Activated CD4-positive, alpha-beta memory T cell treated with anti-CD3 and anti-CD28 coated beads, Interleukin-2, amount 10 ng/mL, durations not matched to agents 7 days and 5 days (primary cell): ENCODE measurements at places on chromosomes 3 and 15.

GRCh38 chr3:127746400-127747057 lies 73.8 kb downstream of the ABTB1 start:
- no peak overlapping the region for H3K4me3 ChIP-seq
- no peak overlapping the region for H3K27ac ChIP-seq
- H3K27me3 ChIP-seq = peaks cover 28% of the 10 kb centered on the region
- peaks cover 4% of the 10 kb centered on the region for H3K4me1 ChIP-seq
- no peak for DNase-seq
- no peaks in the 10 kb centered on the region for H3K36me3 ChIP-seq

DNA sequence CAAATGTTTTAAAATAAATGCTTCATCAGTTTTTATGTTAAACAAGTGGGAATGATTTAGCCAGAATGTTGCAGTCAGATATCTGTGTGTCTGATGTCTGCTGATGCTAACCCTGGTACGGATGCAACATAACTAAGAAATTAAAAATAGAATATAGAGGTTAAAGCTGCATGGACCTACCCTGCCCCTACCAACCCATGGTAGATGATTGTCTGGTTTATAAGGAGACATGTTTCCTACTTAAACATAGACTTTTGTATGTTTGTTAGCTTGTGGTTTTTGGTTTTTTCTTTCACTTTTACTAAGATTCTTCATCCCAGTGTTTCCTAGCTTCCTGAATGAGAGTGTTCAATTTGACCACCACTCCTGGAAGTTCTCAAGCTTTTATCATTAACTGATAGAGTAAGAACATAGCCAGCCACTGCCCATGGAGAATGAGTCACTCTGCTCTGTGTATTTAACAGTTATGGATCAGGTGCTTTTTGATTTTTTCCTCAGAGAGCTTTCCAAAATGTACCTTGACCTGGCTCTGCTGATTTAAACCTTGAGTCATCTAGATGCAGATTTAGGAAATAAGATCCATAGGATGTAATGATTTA lies 70.7 kb upstream of the VEPH1 start:
- DNase-seq = no peak
- H3K36me3 ChIP-seq = no peaks in the 10 kb centered on the region
- no peaks in the 10 kb centered on the region for H3K4me1 ChIP-seq
- no peak overlapping the region for H3K27ac ChIP-seq
- H3K4me3 ChIP-seq = no peak overlapping the region

GRCh38 chr3:46750555-46751038 lies 32.9 kb upstream of the PRSS50 start:
- no peak overlapping the region for H3K4me3 ChIP-seq
- no peaks in the 10 kb centered on the region for H3K36me3 ChIP-seq
- H3K4me1 ChIP-seq = no peaks in the 10 kb centered on the region
- no peak overlapping the region for H3K27ac ChIP-seq
- DNase-seq = no peak
- H3K27me3 ChIP-seq = no peaks in the 10 kb centered on the region

DNA sequence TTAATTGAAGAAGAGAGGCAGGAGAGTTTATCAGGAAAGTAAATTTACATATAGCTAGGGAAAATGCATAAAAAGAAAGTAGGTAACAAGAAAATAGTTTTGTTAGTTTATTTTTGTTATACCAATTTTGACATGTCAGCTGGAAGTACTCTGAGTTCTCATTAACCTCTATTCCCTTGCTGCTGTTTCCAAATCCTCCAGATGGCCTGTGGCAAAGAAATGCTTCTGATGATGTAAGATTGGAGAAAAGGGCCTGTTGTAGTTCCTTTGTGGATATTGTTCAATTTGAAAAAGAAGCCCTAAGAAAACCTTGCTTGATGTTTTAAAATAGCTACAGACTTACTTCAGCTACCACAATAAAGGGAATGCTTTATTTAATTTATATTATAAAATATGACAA lies 192.9 kb upstream of the SLITRK3 start:
- DNase-seq = no peak
- no peak overlapping the region for H3K27ac ChIP-seq
- no peaks in the 10 kb centered on the region for H3K4me1 ChIP-seq
- H3K36me3 ChIP-seq = no peaks in the 10 kb centered on the region
- no peaks in the 10 kb centered on the region for H3K27me3 ChIP-seq
- no peak overlapping the region for H3K4me3 ChIP-seq

GRCh38 chr15:70376929-70377691 lies 279.4 kb upstream of the TLE3 start:
- H3K4me3 ChIP-seq = no peak overlapping the region
- no peaks in the 10 kb centered on the region for H3K36me3 ChIP-seq
- H3K4me1 ChIP-seq = no peaks in the 10 kb centered on the region
- H3K27me3 ChIP-seq = peaks cover 16% of the 10 kb centered on the region
- no peak for DNase-seq
- H3K27ac ChIP-seq = no peak overlapping the region

DNA sequence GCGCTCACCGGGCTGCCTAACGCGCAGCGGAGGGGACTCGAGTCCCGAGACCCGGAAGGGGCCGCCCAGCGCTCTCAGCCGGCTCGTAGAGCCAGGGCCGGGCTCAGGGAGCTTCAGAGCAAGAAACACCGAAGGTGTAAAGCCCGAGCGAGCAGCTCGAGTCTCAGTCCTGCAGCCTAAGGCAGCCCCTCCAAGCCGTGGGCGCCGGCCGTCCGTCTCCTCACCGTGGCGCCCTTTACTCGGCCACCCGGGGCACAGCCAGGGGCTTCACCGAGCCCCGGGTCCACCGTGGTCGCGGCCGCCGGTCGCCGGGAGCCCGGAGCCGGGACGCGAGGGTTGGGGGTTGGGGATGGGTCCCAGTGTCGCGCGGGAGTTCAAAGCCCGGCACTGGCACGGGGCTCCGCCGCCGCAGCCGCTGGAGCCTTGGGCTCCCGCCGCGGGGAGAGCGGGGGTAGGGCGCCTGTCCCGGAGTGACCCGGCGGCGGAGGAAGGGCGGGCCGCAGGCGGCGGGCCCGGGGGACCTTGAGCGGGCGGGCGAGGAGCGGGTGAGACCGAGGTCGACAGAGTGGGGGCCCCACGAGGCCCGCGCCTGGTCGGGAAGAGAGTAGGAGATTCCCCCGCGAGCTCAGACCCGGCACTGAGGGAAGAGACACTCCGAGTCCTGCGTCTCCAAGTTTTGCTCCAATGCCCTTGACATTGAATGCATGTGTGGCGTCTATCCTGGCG lies 26.9 kb upstream of the THRB start:
- H3K27me3 ChIP-seq = peaks cover 32% of the 10 kb centered on the region
- H3K4me1 ChIP-seq = no peaks in the 10 kb centered on the region
- H3K36me3 ChIP-seq = peaks cover 3% of the 10 kb centered on the region
- DNase-seq = no peak
- H3K4me3 ChIP-seq = no peak overlapping the region
- no peak overlapping the region for H3K27ac ChIP-seq

DNA sequence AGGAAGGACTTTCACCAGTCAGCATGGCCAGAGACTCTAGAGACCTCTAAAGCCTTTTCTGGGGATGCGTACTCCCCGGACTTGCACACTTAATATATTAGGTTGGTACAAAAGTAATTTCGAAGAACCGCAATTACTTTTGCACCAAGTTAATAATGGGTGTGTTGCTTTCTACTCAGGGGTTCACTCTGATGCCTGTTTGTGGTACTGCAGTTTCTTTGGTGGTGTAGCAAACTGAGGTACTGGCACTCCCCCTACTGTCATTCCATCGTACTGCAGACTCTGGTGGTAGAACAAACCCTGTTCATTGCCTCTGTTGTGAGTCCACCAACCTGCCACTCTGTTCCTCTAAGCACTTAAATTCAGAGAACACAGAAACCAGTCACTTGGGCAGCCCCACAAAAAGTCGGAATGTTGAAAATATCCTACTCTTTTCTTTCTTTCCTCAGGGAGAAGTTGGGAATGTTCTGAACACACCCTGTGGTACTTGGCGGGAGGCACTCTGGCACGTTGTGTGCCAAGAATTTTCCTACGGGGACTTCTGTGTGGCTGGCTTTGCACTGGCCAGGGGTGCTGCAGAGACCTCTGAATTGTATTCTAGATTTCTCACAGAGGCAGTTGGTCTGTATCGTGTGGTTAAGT lies 46.3 kb downstream of the GABRG3 start:
- H3K4me3 ChIP-seq = no peak overlapping the region
- no peaks in the 10 kb centered on the region for H3K4me1 ChIP-seq

GRCh38 chr3:113225286-113225685 lies 13.9 kb downstream of the BOC start:
- H3K36me3 ChIP-seq = no peaks in the 10 kb centered on the region
- H3K4me1 ChIP-seq = peaks cover 9% of the 10 kb centered on the region
- no peak overlapping the region for H3K4me3 ChIP-seq
- H3K27ac ChIP-seq = no peak overlapping the region
- no peak for DNase-seq
- peaks cover 20% of the 10 kb centered on the region for H3K27me3 ChIP-seq

DNA sequence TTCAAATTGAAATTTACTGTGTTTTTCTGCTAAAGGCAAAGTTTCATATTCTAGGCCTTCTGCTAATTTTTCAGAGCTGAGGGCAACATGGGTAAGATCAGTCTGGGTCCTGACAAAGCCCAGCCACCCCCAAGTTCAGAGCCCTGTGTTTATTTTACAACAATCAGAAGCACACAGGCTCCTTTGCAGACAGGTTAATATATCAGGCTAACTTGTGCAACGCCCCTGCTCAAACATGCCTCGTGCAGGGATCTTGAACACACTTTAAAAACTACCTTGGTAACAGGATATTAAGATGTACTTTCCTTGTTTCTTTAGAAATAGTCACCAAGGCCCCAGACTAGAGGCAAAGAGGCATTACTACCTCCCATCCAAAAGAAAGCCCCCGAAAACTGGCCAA lies 64.0 kb downstream of the POLR2M start:
- no peak for DNase-seq
- H3K4me1 ChIP-seq = peaks cover 28% of the 10 kb centered on the region
- H3K4me3 ChIP-seq = no peak overlapping the region
- H3K27me3 ChIP-seq = peaks cover 5% of the 10 kb centered on the region
- H3K36me3 ChIP-seq = no peaks in the 10 kb centered on the region

DNA sequence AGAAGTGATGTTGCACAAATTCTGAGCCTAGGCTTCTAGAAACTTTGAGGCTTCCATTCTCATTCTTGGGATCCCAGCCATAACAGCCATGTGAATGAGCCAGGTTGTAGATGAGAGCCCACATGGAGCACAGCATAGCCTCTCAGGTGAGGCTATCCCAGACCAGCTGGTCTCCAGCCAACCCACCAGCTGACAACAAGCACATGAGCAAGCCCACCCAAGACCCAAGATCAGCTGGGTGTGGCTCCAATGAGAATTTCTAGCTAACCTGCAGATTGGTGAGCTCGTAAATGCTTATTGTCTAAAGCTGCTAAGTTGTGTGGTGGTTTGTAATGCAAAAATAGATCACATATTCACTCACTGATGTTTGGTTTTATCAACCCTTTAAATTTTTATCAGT lies 14.4 kb downstream of the KY start:
- H3K27me3 ChIP-seq = peaks cover 5% of the 10 kb centered on the region
- DNase-seq = peak; percentile 5
- no peaks in the 10 kb centered on the region for H3K4me1 ChIP-seq

- peak overlapping the region; percentile 100 for H3K27ac ChIP-seq
- H3K27me3 ChIP-seq = no peaks in the 10 kb centered on the region
- H3K4me3 ChIP-seq = peak overlapping the region; percentile 99
- H3K36me3 ChIP-seq = peaks cover 64% of the 10 kb centered on the region
- peak; percentile 87 for DNase-seq
- H3K4me1 ChIP-seq = peaks cover 47% of the 10 kb centered on the region
Measured at GRCh38 chr3:186783731-186784515, 546 bp downstream of the EIF4A2 start.

DNA sequence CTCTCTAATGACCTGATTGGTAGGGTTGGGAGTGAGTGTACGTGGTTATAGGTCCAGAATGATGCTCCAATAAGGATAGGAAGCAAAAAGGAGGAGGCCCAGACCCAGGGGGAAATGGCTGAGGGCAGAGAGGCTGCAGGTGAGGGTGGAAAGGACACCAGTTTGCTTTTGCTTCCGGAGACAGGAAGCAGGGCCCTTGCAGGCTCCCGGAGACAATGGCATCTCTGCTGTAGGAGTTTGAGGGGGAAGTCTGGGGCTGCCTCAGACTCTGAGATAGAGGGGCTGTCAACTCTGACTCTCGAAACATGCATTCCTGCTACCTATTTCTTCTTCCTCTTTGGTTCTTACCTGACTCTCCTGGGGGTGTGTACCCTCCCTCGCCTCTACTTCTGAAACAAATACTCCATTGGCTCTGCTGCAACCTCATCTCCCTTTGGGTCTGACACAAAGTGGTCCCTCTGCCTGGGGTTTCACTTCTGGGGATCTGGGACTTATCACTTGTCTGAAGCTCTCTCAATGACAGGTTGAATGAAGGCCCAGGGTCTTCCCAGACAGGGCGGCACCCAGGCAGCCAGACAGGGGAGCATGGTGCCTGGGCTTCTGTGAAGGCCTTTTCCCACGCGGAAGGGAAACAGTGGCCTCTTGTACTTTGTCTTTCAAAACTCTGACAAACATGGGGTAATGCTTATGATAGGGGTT lies 61.5 kb downstream of the CHRD start:
- no peaks in the 10 kb centered on the region for H3K4me1 ChIP-seq
- DNase-seq = no peak
- peaks cover 9% of the 10 kb centered on the region for H3K27me3 ChIP-seq
- no peaks in the 10 kb centered on the region for H3K36me3 ChIP-seq
- H3K4me3 ChIP-seq = no peak overlapping the region

DNA sequence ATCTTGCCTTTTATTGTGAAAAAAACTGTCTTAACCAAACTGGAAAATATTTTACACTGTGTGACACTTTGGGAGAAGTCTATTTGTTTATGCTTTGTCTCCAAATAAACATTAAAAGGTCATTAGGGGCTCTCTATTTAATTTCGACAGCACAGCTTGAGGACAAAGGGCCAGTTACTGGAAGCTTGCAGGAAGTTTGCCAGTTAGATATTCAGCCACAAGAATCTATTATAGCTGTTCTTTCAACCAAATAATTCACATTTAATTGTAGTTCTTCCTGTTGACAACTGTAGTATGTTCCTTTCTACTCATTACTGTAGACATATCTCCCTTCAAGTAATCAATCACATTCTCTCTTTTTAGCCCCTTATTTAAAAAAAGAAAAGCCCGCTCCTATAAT lies 6.1 kb downstream of the CP start:
- no peak overlapping the region for H3K27ac ChIP-seq
- H3K36me3 ChIP-seq = no peaks in the 10 kb centered on the region
- H3K4me3 ChIP-seq = no peak overlapping the region
- no peak for DNase-seq
- H3K4me1 ChIP-seq = no peaks in the 10 kb centered on the region

- H3K4me3 ChIP-seq = peak overlapping the region; percentile 57
- peak; percentile 57 for DNase-seq
- H3K36me3 ChIP-seq = peaks cover 42% of the 10 kb centered on the region
- H3K4me1 ChIP-seq = peaks cover 61% of the 10 kb centered on the region
Measured at GRCh38 chr3:71010726-71011455, 572.6 kb downstream of the FOXP1 start.

DNA sequence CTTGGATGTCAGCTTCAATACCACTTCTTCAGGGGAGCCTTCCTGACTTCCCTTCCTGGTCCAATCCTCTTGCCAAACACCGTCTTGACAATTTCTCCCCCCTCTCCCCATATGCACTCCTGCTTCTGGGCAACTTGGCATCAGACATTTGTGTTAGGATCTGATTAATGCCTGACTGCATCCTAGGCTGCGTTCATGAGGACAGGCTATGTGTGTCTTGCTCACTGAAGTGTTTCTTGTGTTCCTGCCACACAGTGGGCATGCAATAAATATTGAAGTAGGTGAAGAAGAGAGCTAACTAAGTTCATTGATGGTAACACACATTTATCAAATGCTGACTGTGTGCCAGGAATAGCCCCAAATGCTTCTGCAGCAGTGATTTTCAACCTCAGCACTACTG lies 36.4 kb upstream of the WNT5A start:
- no peaks in the 10 kb centered on the region for H3K4me1 ChIP-seq
- H3K4me3 ChIP-seq = no peak overlapping the region
- no peak overlapping the region for H3K27ac ChIP-seq
- H3K27me3 ChIP-seq = no peaks in the 10 kb centered on the region
